Tibial artery (tissue), 4 donors: ENCODE measurements at places on chromosomes 13 and 19.

DNA sequence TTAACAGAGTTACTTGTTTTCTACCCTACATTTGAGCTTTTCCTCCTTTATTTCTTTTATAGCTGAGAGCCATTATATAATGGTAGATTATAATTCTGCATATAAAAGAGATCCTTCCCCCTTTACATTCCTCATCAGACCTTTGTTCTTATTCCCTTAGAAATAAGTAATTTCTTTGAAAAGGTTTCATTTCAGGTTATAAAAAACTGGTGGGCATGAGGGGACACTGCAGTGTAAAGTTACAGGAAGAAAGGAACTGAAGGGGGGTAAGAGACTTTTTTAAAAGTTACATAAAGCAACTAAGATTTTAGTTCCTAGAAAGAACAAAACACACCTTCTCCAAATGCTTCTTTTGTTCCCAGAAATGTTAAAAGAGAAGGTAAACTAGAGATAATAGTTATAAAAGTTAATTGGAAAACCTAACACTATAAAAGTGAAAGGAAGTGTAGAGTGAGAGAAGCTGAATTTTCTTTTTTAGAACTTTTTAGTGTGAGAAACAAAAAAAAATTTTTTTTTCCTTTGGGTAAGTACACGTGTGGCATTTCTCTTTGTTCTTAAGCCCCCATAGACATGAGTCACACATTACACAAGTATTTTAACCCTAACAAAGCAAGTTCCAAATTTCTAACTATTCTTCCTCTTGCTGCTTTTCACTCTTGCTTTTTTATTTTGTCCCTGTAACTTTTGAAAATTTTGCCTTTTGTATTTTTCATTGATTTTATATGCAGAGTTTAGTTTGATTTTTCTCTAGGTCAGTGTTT lies 106.4 kb upstream of the MLNR start:
- peaks cover 26% of the 10 kb centered on the region for H3K36me3 ChIP-seq
- H3K4me1 ChIP-seq, result peaks cover 7% of the 10 kb centered on the region
- no peak overlapping the region for H3K27ac ChIP-seq
- no peak for DNase-seq
- H3K4me3 ChIP-seq, result no peak overlapping the region

GRCh38 chr13:21481359-21481758 lies 22.3 kb upstream of the ZDHHC20 start:
- H3K4me1 ChIP-seq, result peaks cover 15% of the 10 kb centered on the region
- no peaks in the 10 kb centered on the region for H3K27me3 ChIP-seq
- no peak overlapping the region for H3K27ac ChIP-seq
- H3K4me3 ChIP-seq, result no peak overlapping the region
- DNase-seq, result no peak

DNA sequence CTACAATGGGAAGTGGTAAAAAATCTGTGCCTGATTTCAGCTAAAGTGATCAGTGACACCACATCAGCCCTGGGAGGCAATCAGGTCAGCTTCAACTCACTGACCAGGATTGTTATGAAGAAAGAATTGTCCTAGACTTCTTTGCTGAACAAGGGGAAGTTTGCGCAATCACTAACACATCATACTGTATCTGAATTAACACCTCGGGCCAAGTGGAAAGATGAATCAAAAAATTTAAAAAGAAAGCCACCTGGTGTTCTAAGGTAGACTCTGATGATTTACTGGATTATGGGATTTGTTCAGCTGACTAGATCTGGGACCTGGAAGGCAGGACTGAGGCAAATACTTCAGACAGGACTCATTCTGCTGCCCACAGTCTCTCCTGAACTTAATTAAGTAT lies 161.8 kb downstream of the DIAPH3 start:
- no peaks in the 10 kb centered on the region for H3K27me3 ChIP-seq
- no peaks in the 10 kb centered on the region for H3K36me3 ChIP-seq
- H3K27ac ChIP-seq, result no peak overlapping the region
- no peak for DNase-seq
- no peaks in the 10 kb centered on the region for H3K4me1 ChIP-seq

DNA sequence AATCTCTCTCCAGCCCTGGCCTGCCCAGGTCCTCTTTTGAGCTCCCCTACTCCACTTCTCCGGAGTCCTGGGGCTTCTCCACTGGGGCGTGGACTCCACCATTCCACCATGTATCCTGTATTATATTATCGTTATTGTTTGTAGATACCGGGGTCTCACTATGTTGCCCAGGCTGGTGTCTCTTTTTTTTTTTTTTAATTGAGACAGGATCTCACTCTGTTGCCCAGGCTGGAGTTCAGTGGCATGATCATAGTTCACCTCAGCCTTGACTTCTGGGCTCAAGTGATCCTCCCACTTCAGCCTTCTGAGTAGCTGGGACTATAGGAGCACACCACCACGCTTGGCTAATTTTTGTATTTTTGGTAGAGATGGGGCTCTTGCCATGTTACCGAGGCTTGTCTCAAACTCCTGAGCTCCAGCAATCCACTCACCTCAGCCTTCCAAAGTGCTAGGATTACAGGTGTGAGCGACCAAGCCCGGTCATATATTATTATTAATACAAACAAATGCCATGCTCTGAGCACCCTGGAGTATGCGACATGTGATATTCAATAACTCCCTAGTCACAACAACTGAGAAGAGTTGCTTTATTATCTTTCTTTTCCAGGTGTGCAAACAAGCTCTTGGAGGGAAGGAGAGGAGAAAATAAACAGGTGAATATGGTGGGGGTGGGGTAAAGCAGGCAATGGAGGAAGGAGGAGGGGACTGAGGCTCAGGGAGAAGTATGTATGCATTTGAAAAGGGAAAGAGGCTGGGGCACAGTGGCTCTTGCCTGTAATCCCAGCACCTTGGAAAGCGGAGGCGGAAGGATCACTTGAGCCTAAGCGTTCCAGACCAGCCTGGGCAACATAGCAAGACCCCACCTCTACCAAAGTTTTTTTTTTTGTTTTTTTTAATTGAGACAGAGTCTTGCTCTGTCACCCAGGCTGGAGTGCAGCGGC lies 2.8 kb upstream of the CERS4 start:
- H3K36me3 ChIP-seq, result no peaks in the 10 kb centered on the region
- no peak overlapping the region for H3K4me3 ChIP-seq
- H3K4me1 ChIP-seq, result peaks cover 9% of the 10 kb centered on the region
- H3K27ac ChIP-seq, result no peak overlapping the region
- H3K27me3 ChIP-seq, result no peaks in the 10 kb centered on the region

- no peak overlapping the region for H3K27ac ChIP-seq
- no peak overlapping the region for H3K4me3 ChIP-seq
Observed at GRCh38 chr13:48939728-48940127, 36.0 kb upstream of the FNDC3A start.

DNA sequence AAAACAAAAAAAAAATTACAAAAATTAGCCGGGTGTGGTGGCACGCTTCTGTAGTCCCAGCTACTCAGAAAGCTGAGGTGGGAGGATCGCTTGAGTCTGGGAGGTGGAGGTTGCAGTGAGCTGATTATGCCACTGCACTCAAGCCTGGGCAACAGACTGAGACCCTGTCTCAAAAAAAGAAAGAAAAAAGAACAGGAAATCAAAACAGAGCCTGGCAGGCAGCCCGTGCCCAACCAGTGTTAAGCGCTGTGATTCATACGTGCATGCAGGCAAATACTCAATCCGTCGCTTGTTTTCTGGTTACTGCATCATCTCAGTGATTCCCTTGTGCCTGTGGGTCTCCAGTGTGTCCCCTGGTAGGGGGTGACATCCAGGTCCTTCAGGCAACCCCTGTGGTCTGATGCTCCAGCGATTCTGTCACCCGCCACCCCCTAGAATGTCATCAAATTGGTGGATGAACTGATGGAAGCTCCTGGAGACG lies 18.1 kb downstream of the DDX39A start:
- no peaks in the 10 kb centered on the region for H3K27me3 ChIP-seq
- no peak for DNase-seq
- H3K36me3 ChIP-seq, result peaks cover 68% of the 10 kb centered on the region
- no peaks in the 10 kb centered on the region for H3K4me1 ChIP-seq
- peak overlapping the region; percentile 42 for H3K27ac ChIP-seq

- H3K27ac ChIP-seq, result no peak overlapping the region
- no peak overlapping the region for H3K4me3 ChIP-seq
- no peaks in the 10 kb centered on the region for H3K27me3 ChIP-seq
- DNase-seq, result no peak
Observed at GRCh38 chr13:58085819-58086218, 454.3 kb downstream of the PCDH17 start.

- no peaks in the 10 kb centered on the region for H3K36me3 ChIP-seq
- no peaks in the 10 kb centered on the region for H3K27me3 ChIP-seq
- no peak for DNase-seq
- peak overlapping the region; percentile 41 for H3K27ac ChIP-seq
- H3K4me1 ChIP-seq, result peaks cover 28% of the 10 kb centered on the region
Observed at GRCh38 chr13:23609874-23610576, 39.8 kb downstream of the TNFRSF19 start.

DNA sequence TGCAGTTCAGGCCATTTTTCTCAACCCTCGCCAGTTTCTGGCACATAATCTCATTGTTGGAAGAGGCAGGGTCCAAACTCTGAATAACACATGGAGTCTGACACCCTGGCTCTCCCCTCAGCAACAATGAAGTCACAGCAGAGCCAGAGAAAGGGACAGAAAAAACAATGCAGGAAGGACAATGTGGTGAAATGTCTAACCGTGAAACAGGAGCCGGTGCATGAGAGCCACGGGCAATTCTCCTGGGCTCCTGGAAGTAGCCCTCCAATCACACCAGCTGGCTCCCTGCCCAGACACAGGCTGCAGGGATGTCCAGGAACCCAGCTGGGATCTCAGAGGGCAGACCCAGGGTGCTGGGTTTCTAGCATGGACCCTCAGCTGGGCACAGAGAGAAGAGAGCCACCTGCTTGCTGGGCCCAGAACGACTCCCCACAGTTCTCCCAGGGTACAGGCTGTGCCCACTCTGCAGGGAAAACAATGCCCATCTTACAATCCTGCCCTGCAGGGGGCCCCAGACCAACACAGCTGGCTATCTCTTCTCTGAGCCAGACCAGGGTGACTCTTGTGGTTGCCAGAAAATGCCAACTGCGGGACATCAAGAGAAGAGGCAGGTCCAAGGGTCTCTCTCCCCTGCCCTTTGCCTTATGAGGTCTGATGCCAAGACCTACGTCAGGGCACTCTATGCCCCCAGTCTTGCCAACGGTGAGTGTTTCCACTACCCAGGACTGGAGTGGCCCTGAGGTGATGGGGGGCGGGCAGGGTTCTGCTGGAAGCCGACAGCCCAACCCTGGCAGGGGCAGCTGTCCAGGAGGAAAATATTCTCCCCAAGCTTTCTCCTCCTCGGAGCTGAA lies 64.5 kb downstream of the CEBPG start:
- no peak overlapping the region for H3K27ac ChIP-seq
- no peak overlapping the region for H3K4me3 ChIP-seq
- H3K27me3 ChIP-seq, result no peaks in the 10 kb centered on the region

GRCh38 chr19:48646001-48646721 lies at the start of gene CA11:
CA11 (minus strand) TSS chr19:48646187; CDS start chr19:48645632, 555 bp downstream.
- H3K4me3 ChIP-seq, result peak within 1 kb of the TSS; percentile 57
- no peaks in the 10 kb centered on the region for H3K36me3 ChIP-seq
- DNase-seq, result peak; percentile 84
- peak within 1 kb of the TSS; percentile 88 for H3K27ac ChIP-seq
- peaks cover 10% of the 10 kb centered on the region for H3K4me1 ChIP-seq

- peaks cover 29% of the 10 kb centered on the region for H3K4me1 ChIP-seq
- no peak overlapping the region for H3K27ac ChIP-seq
Observed at GRCh38 chr19:38228005-38228377, 4.0 kb upstream of the DPF1 start.
